Cortex of kidney (tissue), 1 donor: ENCODE measurements at places on chromosomes 5 and 9.

GRCh38 chr9:114184071-114184470, 28.7 kb downstream of the COL27A1 start:
- DNase-seq: no peak

GRCh38 chr5:158303275-158303674, 444.3 kb upstream of the CLINT1 start:
- DNase-seq: no peak

DNA sequence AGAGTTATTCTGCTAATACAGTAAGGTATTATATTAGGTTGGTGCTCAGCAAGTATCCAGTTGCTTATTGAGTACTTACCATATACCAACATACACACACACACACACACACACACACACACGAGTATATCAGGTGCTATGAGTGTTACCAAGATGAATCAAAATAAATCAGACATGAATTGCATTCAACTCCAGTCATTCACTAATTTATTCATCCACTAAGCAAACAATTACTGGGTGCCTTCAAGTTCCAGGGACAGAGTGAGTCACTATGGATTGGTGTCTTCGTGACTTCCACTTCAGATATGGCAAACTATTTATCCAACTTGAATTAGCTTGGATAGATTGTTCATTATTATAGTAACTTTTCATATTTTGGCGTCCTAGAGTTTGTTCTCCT, 140.7 kb upstream of the SLC44A1 start:
- DNase-seq: no peak

- no peak for DNase-seq
Observed at GRCh38 chr9:98501819-98502218, 206.9 kb downstream of the GABBR2 start.

DNA sequence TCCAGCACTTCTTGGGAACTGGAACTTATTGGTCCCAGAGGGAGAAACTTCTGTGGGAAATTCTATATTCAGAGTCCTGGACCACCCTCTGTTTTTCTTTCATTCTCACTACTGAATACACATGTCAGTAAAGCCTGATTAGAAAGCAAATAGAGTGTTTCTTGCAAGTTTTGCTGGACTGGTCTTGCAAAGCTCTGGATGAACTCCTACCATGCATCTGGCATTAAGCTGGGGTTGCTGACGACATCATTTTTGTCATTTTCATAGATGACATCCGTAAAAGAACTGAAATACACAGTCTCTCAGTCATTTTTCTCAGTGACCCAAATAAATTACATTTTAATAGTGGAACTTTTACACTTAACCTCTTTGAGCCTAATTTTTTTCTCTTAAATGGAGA, 283.2 kb downstream of the DMAC1 start:
- DNase-seq: no peak

- no peak for DNase-seq
Observed at GRCh38 chr9:88875400-88876120, 115.7 kb upstream of the S1PR3 start.

GRCh38 chr5:88486431-88486830, 217.8 kb upstream of the TMEM161B start:
- no peak for DNase-seq

DNA sequence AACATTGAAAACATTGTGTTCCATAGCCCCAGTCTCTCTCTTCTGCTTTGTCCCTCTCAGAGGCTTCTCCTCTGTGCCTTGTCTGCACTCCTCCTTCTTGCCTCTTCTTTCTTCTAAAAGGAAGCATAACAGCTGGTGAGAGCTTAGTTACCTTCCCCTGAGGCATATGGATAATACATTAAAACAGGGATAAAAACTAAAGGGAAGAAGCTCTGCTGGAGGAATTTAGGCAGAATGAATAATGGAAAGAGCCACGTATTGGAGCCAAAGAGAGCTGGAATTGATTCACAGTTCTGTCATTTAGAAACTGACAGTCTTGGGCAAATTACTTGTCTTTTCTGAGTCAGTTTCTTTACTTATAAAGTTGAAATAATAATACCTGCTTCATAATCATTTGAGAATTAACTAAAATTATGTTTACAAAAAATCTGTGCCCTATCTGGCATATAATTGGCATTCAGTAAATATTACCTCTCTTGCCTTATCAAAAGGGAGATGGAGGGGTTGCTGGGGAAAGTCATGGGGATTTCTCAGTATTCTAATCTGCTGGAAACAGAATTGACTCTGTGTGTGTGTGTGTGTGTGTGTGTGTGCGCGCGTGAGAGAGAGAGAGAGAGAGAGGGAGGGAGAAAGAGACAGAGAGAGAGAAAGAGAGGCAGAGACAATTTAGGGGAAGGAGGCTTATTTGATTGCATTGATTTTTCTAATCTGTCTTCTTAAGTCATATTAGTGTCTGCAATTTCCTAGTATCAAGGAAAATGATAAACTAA, 20.2 kb downstream of the ZNF474 start:
- DNase-seq: no peak

- DNase-seq: no peak
Observed at GRCh38 chr5:15904899-15905830, 274.4 kb downstream of the MARCHF11 start.

DNA sequence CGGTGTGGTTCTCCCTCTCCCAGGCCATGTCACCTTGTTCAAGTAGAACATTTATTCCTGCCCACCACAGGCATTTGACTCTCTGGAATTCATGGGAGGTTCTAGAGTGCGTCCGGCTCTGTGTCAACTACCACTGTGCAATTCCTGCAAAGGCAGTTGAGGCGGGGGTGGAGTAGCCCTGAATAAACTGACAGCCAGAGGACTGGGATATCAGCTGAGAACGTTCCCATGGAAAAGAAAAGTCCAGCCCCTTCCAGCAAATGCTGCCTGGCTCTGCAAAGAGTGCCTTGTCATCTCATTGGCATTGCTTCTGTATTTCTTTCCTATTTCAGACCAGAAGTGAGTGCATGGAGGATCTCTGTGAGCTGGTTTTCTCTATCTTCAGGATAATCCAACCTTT, 18.9 kb upstream of the MEGF9 start:
- DNase-seq: no peak

GRCh38 chr9:111743275-111743674, 51.5 kb downstream of the SHOC1 start:
- DNase-seq: no peak

GRCh38 chr5:5666369-5666768, 243.9 kb downstream of the ICE1 start:
- no peak for DNase-seq

DNA sequence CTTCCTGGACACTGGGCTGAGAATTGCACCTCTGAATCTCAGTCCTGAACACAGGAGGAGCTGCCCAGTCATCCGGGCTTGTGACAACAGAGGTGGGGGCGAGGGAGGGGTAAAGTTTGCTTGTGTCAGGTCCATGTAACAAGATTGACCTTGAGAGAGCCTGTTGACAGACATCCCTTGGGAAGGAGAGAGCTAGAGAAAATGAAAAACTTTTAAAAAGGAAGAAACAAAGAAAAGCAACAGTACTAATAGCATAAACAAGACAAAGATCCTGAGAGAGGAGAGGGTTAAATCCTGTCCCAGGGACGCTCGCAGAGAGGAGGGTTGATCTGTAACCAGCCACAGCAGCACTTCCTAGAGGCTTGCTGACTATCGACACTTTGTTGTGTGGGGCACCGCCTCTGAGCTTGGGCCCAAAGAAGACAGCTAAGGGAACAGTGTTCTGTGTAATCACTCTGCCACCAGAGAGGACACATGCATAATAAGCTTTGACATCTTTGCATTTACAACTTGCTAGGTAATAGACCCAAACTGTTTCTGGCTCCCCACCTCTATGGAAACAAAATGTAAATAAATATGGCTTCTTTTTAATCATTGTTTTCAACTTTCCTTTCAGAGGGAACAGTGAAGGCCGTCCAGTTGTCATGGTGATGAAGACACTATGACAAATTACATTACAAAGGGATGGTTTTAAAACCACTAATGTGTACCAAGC, 363.7 kb downstream of the CSNK1G3 start:
- no peak for DNase-seq
